Ascending aorta (tissue), 2 donors: ENCODE measurements at places on chromosomes 11 and 22. TPM values are rescaled to one million over a fixed set of nuclear protein-coding genes. Genes with fewer than 3 reads are reported as not detected.

APOA1 gene
- 80.3 TPM for total RNA-seq

SYNGR1 gene
- 2.2 TPM for total RNA-seq

DNA sequence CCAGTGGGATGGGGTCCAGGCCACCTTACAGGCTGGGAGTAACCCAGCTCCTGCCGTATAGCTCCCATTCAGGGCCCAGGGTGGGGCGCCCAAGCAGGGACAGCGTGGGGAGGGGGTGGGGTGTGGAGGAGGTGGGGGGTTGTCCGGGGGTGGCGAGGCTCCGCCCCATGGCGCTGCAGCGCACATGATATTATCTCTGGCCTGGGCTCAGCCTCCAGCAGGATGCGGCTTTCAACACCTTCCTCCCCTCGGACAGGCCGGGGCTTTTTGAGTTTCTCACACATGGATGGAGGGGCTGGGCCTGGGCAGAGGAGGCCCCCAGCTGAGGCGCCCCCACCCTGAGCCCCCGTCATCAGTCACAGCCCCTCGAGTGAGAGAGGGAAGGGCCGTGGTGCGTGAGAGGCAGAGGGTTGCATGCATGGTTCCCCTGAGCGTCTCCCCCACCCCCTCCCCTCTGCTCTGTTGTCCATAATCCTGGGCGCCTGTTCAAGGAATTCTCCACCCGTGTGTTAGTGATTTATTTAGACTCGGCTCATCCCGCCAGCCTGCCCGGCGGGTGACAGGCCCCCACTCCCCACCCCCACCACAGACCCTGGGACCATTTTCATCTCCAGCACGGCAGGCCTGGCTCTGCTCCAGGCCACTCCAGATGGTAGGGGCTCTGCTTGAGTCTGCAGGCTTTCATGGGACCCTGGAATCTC is 44.9 kb downstream of the WNT11 start:
- no peak for DNase-seq

- DNase-seq, result no peak
Measured at GRCh38 chr22:35368386-35368785, 12.5 kb upstream of the HMOX1 start.

GRCh38 chr11:44589301-44589700 is 23.8 kb downstream of the CD82 start:
- DNase-seq, result no peak

DNAJB13 gene
- not detected for total RNA-seq

DNA sequence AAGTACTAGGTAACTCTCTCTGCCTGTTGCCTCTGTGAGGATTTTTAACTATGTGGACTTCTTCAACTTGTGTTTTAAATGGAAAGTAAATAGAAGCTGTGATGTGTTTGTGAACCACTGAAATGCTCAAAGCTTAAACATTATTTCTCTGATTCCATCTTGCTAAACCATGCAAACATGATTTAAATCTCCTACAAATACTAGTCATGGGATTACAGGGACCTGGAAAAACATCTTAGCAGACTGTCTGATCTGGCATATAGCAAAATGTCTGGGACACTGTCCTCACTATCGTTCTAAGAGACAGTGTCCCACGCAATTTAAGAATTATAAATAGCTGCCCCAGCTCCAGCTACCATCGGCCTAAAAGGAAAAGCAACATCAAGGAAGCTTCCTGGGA is 914.5 kb upstream of the FAT3 start:
- DNase-seq, result no peak

MRGPRG gene
- not detected for total RNA-seq

GRCh38 chr11:116500026-116500946 is 272.5 kb downstream of the BUD13 start:
- DNase-seq, result no peak

DNA sequence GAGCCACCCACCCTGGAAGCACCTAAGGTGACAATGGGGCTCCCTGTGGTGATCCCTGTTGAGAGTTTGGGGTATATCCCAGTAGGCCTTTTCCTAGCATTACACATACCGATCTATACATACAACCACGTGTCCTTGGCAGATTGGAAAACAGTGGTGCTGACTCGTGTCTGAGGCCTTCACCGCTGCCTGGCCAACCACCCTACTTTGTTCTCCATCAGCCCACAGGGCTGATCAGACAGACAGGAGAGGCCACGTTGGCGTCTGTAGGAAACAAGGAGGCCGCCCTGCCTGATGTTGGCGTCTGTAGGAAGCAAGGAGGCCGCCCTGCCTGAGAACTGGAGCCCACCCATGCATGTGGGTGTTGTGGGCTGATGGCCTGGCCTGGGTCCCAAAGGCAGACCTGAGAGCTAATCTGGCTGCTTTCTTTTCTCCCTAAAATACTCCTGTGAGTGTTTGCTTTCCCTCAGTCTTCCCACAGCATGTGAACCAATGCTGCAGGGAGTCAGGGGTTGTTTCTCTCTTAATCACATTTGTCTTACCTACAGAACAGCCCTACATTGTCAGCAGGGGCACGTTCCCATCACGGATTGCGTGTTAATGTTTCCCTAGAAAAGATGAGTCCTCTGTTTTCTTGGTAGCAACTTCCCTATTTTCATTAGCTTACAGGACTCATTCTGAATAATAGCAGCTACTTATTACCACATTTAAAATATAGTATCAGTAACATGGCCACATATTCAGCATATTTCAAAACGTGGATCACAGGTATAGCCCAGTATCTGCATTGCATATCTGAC is 57.2 kb downstream of the SBF1 start:
- DNase-seq, result no peak

DNA sequence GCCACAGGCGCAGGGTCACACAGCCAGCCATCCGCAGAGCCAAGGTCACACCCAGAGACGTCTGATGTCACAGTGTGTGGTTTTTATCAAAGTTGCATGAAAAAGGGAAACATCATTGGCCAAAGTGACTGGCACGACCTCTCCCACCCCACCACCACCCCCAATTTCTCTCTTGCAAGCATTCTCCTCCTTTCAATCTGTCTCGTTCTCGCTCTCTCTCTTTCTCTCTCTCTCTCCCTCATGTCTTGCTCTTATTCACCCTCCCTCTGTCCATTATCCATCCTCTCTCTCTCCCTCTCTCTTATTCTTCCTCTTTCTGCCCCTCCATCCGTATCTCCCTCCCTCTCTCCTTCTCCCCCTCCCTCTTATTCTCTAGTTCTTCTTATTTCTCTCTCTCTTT is 40.6 kb downstream of the MN1 start:
- DNase-seq, result no peak

DNA sequence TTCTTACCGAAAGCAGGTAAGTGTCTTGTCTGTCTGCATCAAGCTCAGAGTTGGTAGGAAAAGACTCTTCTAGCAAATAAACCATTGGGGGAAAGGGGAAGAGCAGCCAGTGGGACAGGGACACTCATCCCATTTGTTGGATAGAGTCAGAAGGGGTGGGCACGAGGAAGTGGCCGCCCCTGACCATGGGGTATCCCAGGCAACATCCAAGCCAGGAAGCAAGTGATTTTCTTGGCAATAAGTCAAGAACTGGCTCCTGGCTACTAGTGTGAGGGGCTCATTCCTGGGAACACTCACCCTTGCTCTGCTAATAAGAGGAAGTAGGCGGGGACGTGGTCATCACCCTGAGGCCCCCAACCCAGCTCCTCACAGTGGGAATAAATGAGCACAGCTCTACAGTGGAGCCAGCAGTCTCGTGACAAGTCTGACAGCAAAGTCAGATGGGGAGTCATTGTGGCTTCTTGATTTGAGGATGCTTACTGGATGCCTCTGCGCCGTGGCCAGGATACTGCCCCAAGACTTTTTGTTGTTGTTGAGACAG is 6.7 kb downstream of the SLC25A18 start:
- DNase-seq, result no peak

- DNase-seq, result no peak
Measured at GRCh38 chr11:58564231-58564630, 11.4 kb downstream of the LPXN start.
